ENCODE measurements at places on chromosomes 12 and 14. TPM values are rescaled to one million over a fixed set of nuclear protein-coding genes. Genes with fewer than 3 reads are reported as not detected.

The TRHDE gene
- total RNA-seq: 16.8 TPM

The COA8 gene
- total RNA-seq: 32.3 TPM

The EAPP gene
- total RNA-seq: 36.6 TPM

The IFNG gene
- total RNA-seq: not detected

The PABPN1 gene
- total RNA-seq: 60.3 TPM

The CTSG gene
- not detected for total RNA-seq

The MAGOHB gene
- total RNA-seq: 44.9 TPM

The OR4E2 gene
- total RNA-seq: not detected

The SIX1 gene
- total RNA-seq: 2.4 TPM

The KRT3 gene
- not detected for total RNA-seq

The COCH gene
- 0.39 TPM for total RNA-seq

The CCDC177 gene
- total RNA-seq: under 0.01 TPM

The BIN2 gene
- total RNA-seq: not detected

The DICER1 gene
- 15.6 TPM for total RNA-seq

The KRT85 gene
- not detected for total RNA-seq

The TAS2R31 gene
- 0.39 TPM for total RNA-seq

The CAPZA3 gene
- total RNA-seq: not detected

The SERPINA1 gene
- 5.3 TPM for total RNA-seq

All from epithelial cell of alveolus of lung (primary cell).